Ovary (tissue), 10 donors: ENCODE measurements at places on chromosomes 4 and X.
A peak's percentile ranks its signal among the peaks of the same experiment; 100 is the strongest.

DNA sequence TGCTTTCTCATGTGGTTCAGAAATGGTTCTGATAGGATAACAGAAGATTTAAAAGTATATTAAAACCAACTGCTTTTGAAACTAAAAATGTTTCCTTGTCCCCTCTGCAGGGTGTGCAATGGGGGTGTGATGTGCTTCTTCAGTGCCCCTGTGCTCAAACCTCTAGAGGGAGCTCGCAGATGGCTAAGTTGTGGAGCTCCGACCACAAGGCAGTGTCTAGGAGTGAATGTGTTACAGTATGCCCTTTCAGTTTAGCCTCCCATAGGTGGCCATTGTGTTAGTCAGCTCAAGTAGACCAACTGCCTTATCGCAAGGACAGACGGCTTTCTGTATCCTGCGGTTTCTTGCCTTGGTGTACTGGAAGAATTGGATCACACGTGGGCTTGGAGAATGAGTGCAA lies 130.5 kb downstream of the TENT5D start:
- DNase-seq: no peak

GRCh38 chr4:121053601-121054143 lies 18.7 kb downstream of the NDNF start:
- no peak for DNase-seq

DNA sequence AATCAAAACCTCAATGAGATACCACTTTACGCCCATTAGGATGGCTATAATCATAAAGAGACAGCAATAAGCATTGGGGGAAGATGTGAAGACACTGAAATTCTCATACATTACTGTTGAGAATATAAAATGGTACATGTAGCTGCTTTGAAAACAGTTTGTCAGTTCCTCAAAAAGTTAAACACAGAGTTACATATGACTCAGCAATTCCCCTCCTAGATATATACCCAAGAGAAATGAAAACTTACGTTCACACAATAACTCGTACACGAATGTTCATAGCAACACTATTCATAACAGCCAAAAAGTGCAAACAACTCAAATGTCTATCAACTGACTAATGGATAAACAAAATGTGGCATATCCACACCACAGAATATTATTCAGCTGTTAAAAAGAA lies 36.6 kb downstream of the PHF8 start:
- no peak for DNase-seq

DNA sequence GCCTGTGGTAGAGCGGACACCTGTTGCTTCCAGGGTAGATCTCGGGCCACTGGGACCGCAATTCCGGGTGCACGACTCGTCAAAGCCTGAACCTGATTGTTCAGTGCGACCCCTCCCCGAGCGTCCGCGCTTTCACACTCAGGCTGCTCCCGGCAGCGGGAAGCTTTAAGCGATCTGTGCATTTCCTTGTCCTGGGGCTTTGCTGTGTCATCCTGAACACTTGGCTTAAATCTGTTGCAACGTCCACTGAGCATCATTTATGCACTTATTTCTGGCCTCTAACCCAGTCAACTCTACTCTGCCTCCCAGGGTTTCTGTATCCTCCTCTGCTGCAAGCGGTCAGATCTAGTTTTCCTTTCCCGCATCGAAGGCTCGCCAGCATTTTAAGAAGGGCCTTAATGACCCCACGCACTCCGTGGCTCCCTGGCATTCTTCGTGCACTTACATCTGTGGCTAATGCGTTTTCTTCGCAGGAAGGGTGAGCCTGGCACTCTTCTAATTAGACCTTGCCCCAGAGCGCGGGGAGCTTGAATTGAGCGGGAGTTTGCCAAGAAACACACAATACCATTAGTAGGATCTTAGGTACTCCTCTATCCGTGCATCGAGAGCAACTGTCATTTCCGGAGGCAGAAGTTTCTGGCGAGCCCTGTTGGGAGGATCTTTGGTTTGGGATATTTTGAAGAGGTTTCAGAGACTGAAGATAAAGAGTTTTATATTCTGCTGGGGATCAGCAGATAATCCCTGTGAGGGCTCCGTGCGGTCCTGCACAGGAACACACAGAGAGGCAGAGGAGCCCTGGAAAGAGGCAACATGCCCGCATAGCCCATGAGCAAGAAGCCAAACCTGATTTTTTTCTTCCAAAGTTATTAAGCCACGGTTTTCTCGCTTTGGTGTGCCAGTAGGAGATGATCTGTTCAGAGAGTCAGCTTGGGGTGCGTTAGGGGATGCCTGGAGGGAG lies 654 bp upstream of the DDIT4L start:
- no peak for DNase-seq

DNA sequence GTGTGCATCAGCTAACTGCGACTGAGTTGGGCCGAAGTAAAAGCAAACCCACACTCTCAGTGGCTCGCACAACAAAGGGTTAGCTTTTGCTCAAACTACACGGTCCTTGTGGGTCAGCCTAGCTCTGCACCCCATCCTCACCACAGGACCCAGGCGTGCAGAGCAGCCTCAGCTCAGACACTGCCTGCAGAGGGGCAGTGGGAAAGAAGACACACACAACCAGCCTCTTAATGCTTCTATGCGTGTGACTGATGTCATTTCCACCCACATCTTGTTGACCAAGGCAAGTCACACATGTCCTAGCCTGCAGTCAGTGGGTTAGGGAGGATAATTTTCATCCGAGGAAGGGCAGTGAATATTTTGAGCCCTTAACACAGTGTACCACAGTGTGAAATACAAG lies 40.5 kb downstream of the HMGB2 start:
- DNase-seq: no peak

DNA sequence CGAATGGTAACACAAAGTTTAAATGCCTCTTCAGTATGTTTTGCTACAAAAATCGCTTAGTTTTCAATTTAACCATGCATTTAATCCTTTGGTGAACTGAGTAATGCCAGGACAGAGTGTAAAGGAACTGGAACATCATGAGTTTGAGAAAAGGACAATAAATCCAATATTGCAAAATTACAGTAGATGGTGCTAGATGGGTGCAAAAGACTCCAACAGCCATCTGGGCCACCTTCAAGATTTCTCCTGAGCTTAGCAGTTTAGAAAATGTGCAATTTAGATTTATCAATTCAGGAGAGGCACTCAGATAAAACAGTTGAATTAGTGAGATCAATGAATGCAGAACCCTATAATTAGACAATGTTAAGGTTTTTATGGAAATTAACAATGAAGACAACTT lies 33.2 kb upstream of the MID1IP1 start:
- DNase-seq: no peak

- DNase-seq: peak; percentile 60
Measured at GRCh38 chrX:10190367-10190766, 33.6 kb downstream of the CLCN4 start.

GRCh38 chr4:59535541-59535940 lies 1664.6 kb upstream of the ADGRL3 start:
- DNase-seq: no peak

- no peak for DNase-seq
Measured at GRCh38 chr4:31964685-31965084, 1244.5 kb downstream of the PCDH7 start.

GRCh38 chr4:98493296-98493695 lies 165.1 kb downstream of the TSPAN5 start:
- no peak for DNase-seq

DNA sequence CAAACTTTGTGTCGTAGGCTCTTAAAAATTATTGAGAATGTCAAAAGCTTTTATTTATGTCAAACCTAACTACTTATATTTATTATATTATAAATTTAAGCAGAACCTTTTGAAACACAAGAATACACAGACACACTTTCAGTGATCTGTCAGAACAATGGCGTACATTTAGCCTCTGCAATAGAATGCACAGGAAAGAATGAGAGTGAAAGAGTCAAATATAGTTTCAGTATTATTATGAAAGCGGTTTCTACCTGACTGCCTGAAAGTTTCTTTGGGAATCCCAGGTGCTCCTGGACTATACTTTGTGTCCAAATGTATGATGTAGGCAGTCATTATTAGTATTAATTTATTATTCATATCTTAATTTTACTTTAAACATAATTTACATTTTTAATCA lies 872.0 kb upstream of the AGA start:
- no peak for DNase-seq

DNA sequence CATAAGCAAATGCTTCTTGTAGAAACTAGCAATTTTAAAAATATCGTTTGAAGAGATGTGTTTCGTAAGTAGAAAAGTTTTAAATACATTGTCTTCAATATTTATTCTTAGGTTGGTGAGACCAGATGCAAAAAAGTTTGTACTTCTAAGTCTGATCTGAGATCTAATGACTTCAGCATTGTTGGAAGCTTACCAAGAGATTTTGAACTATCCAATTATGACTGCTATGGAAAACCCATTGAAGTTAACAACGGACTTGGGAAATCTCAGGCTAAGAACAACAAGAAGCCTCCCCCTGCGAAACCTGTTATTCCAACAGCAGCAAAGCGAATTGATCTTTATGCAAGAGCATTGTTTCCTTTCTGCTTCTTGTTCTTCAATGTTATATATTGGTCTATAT lies 50.2 kb upstream of the GRIA2 start:
- no peak for DNase-seq

DNA sequence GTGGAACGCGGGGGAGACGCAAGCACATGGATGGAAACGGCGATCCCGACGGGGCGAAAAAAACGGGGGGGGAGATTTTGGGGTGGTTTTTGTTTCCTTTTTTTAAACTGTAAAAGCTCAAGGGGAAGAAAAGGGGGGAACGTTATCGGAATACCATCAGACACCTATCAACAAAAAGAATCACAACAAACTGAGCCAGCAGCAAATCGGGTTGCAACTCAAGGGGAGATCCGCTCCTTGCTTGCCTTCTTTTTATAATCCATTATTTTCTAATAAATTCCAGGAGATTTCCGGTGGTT lies 616 bp downstream of the MAML3 start:
- no peak for DNase-seq

- no peak for DNase-seq
Measured at GRCh38 chrX:21699136-21699535, 41.0 kb upstream of the KLHL34 start.

DNA sequence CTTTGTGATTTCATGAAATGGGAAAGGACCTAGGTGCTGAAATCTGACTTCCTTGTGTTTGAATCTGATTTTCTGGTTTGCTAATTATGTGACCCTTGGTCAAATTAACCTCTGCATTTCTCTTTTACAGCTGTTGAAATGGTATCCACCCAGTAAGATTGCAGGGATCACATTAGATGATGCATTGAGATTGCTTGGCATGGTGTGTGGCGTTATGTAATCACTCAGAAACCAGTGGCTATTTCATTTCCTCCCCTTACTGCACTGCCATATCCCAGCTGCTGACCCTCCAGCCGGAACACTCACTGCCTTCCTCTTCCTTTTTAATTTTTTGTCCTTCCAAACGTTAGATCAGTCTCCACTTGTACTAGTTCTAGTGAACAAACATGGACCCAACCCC lies 79.0 kb downstream of the KLHL8 start:
- DNase-seq: no peak

DNA sequence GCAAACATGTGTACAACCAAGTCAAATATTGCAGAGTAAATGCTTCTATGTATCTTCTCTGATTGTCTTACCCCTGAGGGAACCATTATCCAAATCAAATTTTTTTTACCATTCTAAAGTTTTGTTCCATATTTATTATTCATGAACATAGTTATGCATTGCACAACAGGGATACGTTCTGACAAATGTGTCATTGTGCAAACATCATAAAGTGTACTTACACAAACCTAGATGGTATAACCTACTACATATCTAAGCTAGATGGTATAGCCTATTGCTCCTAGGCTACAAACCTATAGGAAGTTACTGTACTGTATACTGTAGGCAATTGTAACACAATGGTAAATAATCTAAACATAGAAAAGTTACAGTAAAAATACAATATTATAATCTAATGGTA lies 23.4 kb downstream of the BEX3 start:
- no peak for DNase-seq

GRCh38 chrX:12955882-12956703 lies 18.8 kb upstream of the TMSB4X start:
- DNase-seq: no peak

GRCh38 chrX:109987884-109988283 lies 15.0 kb upstream of the TMEM164 start:
- DNase-seq: no peak

DNA sequence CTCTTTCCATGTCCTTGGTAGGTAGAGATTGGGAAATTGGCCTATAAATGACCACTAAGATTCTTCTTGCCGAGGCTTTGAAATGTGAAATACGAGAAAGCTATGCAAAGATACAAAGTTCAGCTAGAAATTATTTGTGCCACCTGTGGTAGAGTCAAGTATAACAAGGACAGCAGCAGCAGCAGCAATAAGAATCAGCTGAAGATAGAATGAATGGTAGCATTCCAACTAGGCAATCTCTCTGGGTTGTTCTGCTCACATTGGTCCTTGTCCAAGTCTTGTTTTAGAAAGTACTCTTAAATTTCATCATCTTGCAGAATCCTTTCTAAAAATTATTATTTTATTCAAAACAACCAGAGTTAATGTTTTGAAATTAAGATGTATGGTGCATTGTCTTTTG lies 67.8 kb upstream of the PCDH10 start:
- DNase-seq: no peak

- DNase-seq: no peak
Measured at GRCh38 chrX:80511969-80512760, 91.9 kb downstream of the TENT5D start.

GRCh38 chr4:21226637-21227538 lies 526.6 kb downstream of the PACRGL start:
- DNase-seq: no peak

DNA sequence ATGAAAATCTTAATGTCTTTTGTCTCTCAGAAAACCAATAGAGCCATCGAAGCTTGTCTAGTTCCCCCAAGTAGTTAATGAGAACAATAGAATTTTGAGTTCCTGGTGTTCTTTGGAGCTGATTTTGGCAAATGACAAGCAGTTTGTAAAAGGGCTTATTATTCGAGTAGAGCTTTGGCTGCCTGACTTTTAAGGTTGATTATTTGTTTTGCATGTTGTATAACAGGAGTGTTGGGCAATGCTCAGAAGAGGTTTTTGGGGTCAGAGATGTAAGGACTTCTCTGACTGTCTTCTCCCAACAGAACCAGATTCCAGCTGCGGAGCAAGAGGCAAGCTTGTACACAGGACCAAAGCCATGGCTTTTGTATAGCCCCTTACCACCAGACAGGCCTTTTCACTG lies 30.0 kb downstream of the ZCCHC12 start:
- DNase-seq: no peak

GRCh38 chrX:100829730-100830129 lies 9.5 kb downstream of the CSTF2 start:
- no peak for DNase-seq

DNA sequence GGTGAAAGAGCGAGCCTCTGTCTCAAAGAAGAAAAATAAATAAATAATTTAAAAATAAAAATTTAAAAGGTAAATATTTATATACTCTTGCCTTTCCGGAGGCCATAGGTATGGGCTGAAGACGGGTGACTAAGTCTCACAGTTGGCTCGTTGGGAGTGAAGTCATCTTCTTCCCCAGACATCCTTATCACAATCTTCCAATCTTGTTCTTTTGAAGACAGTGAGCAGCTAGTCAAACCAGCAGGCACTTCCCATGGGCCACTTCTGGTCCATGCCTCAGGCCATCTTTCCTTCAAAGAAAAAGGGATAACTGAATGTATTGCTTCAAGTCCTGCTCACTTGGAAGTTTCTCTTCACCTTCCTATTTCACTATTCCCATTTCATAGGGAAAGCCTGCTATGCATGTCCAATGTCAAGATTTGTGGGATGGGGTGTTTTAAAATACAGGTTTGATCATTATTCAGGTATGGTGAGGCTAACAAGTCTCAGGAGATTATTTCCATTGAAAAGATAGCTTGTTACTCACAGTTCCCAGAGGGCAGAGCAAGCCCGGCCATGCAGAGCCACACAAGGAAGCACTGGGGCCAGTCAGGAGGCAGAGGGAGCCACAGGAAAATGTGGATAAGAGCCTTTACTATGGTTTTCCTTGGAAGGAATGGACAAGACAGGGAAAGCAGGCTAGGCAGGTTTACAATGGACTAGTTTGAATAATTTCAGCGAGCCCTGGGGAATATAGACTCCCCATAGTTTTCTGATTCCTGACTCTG lies 33.3 kb upstream of the VCX2 start:
- DNase-seq: no peak
